ENCODE measurements at places on chromosomes 16 and 17. TPM values are rescaled to one million over a fixed set of nuclear protein-coding genes. Genes with fewer than 3 reads are reported as not detected.

GRCh38 chr16:25896411-25896810 lies 204.7 kb downstream of the HS3ST4 start:
- no peak for DNase-seq

DNA sequence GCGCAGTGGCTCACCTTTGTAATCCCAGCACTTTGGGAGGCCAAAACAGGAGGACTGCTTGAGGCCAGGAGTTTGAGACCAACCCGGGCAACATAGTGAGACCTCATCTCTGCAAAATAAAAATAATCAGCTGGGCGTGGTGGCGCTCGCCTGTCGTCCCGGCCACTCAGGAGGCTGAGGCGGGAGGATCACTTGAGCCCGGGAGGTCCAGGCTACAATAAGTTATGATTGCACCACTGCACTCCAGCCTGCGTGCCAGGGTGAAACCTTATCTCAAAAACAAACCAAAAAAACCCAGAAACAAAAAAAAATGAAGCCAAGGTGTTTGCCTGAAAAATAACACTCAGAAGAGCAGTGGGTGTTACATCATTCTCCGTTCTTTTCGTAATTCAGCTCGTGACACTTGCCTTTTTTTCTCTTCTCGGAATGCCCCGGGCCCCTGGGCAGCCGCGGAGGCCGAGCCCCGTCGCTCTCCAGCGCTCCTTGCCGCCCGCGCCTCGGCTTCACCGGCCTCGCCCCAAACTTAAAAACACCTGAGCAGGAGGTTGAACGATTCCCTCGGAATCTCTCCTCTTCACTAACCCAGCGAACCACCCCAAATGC lies 17.0 kb downstream of the PRCD start:
- no peak for DNase-seq

Gene SLC38A8
- not detected for total RNA-seq

Gene HSD17B1
- total RNA-seq = 0.62 TPM

Gene PIPOX
- total RNA-seq = 1.6 TPM

Gene C16orf96
- 0.13 TPM for total RNA-seq

Gene C1QTNF1
- 157 TPM for total RNA-seq

- peak; percentile 65 for DNase-seq
These were observed 219.3 kb upstream of the GSE1 start for GRCh38 chr16:85393674-85394451.

- no peak for DNase-seq
These were observed 51.7 kb downstream of the NXN start for GRCh38 chr17:927611-928461.

DNA sequence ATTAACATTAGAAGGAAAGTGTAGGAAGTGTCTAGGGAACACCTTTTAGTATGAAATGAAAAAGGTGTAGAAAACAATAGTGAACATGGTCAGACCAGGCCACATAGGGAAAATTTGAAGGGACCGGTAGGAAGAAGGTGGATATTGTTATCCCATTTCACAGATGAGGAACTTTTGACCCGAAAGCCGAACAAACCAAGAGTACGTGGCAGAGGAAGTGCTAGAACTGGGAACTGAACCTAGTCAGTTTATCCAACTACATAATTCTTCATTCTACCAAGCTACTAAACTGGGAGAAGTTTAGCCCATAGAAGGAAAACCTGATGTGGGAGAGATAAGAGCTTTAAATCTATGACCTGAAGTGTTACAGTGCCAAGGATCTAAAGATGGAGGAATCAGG lies 43.2 kb downstream of the YPEL2 start:
- DNase-seq = no peak

- no peak for DNase-seq
These were observed 7.4 kb upstream of the ETV4 start for GRCh38 chr17:43553573-43553972.

Gene PRR29
- total RNA-seq = 0.84 TPM

DNA sequence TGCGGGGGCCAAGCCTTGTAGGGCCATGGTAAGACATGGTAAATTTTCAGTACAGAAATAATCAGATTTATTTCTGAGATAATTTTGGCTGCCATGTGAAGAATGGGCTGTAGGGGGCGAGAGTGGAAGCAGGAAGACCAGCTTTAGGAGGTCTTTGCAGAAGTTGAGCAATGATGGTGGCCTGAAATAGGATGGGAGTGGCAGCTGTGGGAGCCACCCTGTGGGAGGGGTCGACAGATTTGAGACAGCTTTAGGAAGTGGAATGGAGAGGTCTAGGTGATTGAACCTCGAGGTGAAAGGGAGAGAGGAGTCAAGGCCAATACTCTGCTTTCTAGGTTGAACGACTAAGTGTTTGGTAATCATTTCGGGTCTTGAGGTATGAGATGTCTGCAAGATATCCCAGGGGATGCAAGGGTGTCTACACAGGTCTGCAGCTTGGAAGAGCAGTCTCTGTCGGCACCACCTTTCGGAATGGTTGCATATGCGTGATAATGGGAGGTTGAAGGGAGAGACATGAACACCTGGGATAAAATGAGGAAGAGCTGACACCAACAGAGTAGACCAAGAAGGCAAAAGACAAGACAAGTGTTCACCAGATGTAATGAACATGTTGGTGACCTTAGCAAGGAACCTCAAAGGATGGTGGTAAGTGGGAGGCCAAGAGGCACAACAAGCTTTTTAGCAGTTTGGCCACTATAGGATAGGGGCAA lies 4.2 kb upstream of the ATXN7L3 start:
- no peak for DNase-seq

DNA sequence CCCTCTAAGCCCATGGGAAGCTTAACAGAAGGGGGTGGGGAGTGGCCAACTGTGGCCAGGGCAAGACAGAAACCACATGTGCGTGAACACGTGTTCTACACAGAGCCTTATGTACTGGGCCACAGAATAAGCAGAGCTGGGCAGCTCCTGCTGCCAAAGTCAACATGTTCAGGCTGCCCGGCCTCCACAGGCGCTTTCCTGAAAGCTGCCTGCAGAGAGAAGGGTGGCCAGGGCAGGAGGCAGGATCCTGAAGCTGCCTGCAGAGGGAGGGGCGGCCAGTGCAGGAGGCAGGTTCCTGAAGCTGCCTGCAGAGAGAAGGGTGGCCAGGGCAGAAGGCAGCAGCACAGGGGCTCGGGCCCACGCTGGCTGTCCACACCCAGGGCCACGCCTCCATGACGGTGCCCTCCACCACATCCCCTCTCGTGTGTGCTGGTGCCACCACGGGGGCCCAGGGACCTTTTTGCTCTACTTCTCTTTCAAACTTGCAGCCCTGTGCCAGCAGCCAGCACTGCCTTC lies 79.5 kb downstream of the ANKRD11 start:
- DNase-seq = peak; percentile 86

- no peak for DNase-seq
These were observed 25.3 kb downstream of the VWA3A start for GRCh38 chr16:22117609-22118008.

- DNase-seq = peak; percentile 50
These were observed 12.8 kb downstream of the PIMREG start for GRCh38 chr17:6456914-6457687.

- DNase-seq = no peak
These were observed 348.9 kb upstream of the DYNLRB2 start for GRCh38 chr16:80191928-80192327.

DNA sequence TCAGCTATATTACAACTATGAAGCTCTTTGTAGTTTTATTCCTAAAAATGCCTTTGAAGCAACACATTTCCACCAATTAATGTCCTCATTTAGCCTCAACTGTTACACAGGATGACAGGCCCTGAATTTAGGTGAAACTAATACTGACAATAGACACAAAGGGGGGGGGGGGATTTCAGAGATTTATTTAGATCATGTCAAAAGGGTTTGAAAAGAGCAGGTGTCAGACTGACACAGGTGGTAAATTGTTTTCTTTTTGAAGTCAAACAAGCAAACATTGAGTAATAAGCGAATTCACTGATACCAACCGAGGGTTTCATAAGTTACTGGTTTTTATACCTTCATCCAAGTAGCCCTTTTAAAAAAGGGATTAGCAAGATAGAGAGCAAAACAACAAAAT lies 40.8 kb downstream of the KANSL1 start:
- DNase-seq = no peak

Gene HEATR9
- total RNA-seq = not detected

DNA sequence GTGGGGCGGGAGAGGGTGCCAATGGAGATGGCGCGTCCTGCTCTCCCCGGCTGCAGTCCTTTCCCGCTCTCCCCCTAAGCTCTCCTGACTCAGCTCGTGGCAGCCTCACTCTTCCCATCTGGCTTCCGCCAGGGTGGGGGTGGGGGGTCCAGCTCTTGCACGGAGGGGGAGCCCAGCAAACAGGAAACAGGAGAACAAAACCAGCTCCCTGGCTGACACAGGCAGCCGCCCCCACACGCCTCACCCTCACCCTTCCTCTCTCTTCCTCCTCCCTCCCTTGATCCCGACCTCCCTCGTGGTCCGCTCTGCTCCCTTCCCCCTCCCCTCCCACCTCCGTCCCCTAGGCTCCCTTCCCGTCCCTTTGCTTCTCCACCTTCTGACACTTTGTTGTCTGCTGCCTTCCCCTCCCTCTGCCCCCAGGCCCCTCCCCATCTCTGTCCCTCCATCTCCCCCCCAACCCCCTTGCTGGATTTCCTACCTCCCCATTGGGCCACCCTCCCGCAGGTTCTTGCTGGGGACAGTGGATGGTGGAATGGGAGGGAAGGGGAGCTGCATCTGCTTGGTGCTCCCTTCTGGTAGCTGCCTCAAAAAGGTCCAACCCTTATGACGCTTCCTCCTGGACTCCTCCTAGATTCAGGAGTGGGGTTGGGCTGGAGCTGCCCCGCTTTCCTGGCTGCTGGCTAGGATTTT lies 23.7 kb downstream of the ARHGAP23 start:
- no peak for DNase-seq

Gene TEKT5
- 0.29 TPM for total RNA-seq

DNA sequence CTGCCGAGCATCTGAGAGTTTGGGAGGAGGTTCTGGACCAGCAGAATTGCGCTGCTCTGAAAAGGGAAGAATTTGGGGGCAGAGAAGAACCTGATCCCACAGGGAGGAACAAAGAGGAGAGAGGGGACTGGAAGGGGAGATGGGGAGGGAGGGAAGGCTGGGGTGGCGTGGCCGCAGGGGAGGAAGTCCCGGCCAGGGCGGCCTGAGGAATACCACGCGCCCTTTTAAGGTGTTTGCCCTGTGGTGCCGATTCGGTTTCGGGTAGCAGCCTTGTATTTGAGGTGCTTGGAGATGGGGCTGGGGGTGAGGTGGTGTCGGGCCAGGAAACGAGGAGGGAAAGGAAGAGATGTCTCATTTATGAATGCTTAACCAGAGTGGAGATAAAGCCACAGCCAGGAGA lies 51.3 kb downstream of the AKAP1 start:
- no peak for DNase-seq

GRCh38 chr16:47956916-47957315 lies 198.9 kb downstream of the ABCC12 start:
- no peak for DNase-seq

Gene EIF1
- 582 TPM for total RNA-seq

DNA sequence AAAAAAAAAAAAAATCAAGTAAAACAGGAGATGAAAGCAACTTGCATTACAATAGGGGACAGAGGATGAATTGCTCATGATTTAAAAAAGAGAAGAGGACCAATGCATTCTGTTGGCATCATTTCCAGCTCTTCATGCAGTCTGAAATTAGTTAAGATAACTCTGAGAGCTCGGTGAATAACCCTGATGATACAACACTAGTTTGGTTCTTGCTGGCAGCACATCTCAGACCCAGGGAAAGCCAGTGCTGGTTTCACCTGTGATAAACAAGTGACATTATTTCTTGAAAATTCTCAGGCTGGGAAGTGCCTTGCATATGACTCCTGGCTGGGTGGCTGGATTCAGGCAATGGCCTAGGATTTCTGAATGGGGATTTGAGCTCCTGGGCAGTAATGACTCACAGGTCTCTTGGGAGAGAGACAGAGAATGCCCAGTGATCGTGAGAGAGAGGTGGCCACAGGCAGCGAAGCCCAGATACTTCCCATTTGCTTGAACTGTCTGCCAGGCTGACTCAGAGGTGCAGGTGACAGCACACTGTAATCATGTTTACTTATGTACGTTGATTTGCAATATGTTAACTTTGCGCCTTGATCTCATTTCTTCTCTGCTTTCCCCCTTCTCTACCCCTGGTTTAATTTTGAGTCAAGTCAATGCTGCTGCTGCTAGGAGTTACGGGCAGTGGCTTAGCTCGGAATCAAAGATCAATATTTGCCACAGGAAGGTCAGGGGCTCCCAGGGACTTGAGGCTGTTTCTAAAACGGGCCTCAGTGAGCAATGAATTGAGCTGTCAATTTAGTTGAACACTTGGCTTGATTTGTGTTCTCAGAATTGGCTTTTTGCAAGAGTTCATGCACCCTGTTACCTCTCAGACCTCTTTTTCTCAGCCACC lies 27.1 kb downstream of the ARSG start:
- no peak for DNase-seq

- DNase-seq = no peak
These were observed 601 bp downstream of the SPNS1 start for GRCh38 chr16:28975158-28975599.

DNA sequence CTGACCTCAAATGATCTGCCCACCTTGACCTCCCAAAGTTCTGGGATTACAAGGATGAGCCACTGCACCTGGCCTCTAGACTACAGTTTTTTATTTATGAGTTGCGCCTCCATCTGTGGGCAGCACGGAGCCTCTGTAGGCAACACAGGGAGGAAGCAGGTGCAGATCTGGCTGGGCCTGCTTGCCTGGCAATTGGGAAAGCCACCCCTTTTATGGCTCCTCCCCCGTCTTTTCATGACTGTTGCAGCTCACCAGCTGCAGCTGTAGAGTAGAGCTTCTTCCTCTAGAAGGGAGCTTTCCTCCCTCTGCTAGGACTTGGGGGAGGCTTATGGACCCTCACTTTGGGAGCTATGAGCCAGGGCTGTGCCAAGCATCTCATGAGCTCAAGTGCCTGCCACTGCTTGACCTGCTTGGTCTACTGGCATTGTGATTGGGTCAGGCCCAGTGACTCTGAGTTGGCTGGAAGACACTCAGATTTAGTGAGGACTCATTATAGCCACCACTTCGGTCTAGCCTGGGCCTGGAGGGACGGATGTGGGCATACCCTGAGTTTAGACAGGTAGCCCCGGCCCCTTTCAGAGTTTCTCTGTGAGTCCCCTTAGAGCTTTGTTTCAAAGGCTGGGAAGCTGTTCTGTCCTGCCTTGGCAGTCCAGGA lies 6.9 kb upstream of the SLC7A6 start:
- DNase-seq = no peak

GRCh38 chr17:5587438-5588032 lies 3.2 kb upstream of the NLRP1 start:
- no peak for DNase-seq

DNA sequence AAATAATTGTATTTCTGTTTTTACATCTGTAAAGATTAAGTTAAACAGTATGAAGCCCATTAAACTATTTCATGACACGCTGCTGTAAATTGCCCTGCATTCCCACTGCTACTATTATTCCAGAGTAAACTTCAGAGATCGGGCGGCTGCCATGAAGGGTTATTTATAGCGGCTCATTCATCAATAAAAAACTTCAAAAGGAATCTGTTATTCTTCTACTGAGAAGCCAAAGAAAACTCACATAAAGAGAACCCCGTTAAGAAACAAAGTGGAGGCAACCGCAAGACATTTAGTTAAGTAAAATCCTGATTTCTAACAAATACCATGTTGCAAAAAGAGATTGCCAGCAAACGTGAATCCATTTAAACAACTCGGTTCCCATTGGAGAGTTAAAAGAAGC lies 16.4 kb downstream of the FOXL1 start:
- no peak for DNase-seq

Gene COX10
- total RNA-seq = 9.9 TPM
